Muscle of leg (tissue), 16 donors: ENCODE measurements at places on chromosomes 11 and 22. TPM values are rescaled to one million over a fixed set of nuclear protein-coding genes. Genes with fewer than 3 reads are reported as not detected.

PRR5L gene
- polyA plus RNA-seq, result 10.4 TPM

RHOD gene
- 13.2 TPM for polyA plus RNA-seq

MYRF gene
- 1.2 TPM for polyA plus RNA-seq

TRIM49 gene
- not detected for polyA plus RNA-seq

DNA sequence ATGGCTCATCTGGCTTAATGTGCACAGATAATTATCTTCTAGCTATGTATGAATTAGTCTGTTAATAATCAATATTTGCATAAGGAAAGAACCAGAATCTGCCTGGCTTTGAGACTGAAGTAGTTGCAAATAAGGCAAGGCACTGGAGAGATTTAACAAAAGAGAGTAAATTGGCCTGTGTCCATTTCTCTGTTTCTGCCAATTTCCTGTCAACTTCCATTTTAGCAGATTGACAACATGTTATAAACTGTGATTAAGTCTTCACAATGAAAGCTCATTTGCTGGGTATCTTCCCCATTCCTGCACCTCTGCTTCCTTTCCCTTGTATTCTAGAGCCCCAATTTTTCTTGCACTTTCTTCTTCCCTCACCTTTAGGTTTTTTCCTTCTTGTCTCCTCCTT lies 5.3 kb upstream of the TMEM123 start:
- DNase-seq, result peak; percentile 15
